GM19239 (cell line): ENCODE measurements at places on chromosomes 1 and 21.

- DNase-seq: peak; percentile 68
Observed at GRCh38 chr1:151326619-151327222, 495 bp downstream of the PI4KB start.

- DNase-seq: peak; percentile 49
Observed at GRCh38 chr1:117001254-117001927, at the start of gene CD101. Gene CD101 (plus strand): TSS chr1:117001760. CDS start chr1:117001818, 58 bp downstream.

DNA sequence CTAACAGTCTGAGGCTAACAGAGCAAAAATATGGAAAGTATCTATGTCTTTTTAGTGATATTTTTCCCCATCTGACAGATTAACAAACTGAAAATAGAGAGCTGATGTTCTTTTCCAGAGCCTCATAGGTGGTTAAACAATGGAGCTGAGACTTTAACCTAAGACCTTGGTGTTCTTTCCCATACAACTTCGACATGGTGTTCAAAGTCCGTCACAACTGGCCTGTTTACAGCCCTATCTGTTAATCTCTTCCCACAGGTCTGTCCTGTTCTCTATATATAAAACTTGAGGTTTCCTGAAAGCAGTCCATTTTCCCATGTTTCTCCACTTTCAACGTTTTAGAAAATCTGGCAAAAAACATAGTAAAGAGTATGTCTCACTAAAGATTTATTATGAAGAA lies 395.7 kb downstream of the BRINP2 start:
- no peak for DNase-seq

DNA sequence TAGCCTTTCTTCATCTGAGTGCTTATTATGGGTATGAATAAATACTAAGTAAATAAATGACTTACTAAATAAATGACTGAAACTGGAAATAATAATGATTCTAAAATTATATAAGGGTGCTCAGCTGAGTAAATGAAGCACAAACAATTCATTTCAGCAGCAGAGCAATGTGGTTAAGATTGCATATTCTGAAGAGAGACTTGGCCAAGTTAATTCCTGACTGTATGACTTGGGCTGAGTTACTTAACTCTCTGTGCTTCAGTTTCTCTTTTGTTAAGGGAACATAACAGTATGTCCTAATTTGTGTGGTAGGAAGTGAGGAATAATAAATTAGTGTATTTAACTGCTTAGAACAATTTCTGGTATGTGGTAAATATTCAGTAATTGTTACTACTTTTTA lies 19.1 kb downstream of the AGL start:
- DNase-seq: no peak

DNA sequence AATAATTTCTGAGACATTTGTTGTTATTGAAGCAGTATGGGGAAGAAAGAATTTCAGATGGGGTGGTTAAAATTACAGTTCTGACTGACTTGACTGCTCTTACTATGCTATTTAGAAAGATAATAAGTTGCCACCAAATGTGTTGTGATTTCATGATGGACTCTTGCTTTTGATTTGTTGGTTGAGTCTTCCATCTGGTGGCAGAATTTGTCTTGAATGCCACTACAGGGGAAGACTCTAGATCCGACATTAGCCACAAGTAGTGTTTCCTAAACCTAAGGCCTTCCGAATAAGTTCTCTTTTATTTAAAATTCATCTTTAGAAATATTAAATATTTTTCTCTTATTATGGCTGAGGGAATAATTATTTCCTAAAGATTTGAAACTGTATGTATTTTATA lies 190.9 kb upstream of the ADGRL4 start:
- DNase-seq: no peak

- DNase-seq: no peak
Observed at GRCh38 chr21:38354231-38354630, 97.4 kb downstream of the KCNJ15 start.

DNA sequence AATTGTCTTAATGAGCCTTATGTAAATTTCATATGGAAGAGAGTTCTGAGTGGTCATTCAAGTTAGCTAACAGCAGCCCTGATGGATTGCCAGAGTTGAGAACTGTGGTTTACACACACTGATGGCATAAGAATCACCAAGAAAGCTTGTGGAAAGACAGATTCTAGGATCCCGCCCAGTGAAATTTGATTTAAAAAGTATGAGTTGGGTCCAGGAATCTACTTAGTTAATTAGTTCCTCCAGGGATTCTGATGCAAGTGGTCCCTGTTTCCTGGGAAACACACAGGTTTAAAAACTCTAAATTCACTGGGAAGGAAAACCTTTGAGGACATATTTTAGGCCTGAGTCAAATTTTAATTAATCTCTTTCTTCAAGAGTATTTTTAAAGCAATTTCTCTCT lies 144.3 kb downstream of the NTPCR start:
- no peak for DNase-seq

GRCh38 chr1:87927391-87928280 lies 599.0 kb downstream of the LMO4 start:
- DNase-seq: no peak

GRCh38 chr1:232393010-232393409 lies 236.9 kb downstream of the SIPA1L2 start:
- DNase-seq: no peak

GRCh38 chr21:46068516-46069079 lies 29.3 kb upstream of the COL6A2 start:
- DNase-seq: no peak

- DNase-seq: no peak
Observed at GRCh38 chr1:66396212-66396890, 137.6 kb upstream of the SGIP1 start.
